Activated T-cell treated with anti-CD3 and anti-CD28 coated beads for 24 hours (primary cell): ENCODE measurements at places on chromosomes 3 and 15.
A peak's percentile ranks its signal among the peaks of the same experiment; 100 is the strongest.

DNA sequence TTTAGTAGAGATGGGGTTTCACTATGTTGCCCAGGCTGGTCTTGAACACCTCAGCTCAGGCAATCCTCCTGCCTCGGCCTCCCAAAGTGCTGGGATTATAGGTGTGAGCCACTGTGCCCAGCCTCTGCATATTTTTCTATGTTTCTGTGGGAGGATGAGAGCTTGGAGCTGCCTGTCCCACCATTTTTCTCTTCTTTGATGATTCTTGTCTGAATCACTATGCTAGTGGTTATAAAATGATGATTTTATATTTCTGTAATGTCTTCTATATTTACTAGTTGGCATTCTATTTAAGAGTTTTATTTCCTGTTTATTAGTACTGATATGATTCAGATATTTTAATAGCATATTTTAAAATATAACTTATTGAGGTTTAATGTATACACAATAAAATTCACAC lies 69.7 kb downstream of the CHCHD6 start:
- DNase-seq: no peak

- no peak for DNase-seq
Measured at GRCh38 chr15:101326026-101326315, 30.9 kb upstream of the SNRPA1 start.

DNA sequence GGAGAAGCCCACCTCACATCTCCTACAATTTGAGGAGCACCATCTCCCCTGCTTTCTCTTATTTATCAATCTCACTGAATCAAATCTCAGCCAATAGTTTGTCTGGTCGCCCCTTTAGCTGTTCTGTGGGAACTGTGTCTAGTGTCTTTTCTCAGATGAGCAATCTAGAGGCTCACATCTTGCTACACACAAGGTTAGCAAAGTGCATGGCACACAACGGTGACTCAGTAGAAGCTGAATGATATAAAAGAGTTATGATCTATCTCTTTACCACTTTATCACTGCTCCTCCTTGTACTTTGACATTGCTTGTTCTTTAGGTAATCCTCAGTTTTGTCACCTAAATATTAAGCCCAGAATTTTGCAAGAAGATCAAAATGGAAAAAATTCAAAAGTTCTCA lies 16.8 kb upstream of the COLQ start:
- no peak for DNase-seq

GRCh38 chr3:2261747-2262146 lies 163.1 kb downstream of the CNTN4 start:
- DNase-seq: no peak

- DNase-seq: no peak
Measured at GRCh38 chr3:114624047-114624445, 330.2 kb downstream of the TIGIT start.

GRCh38 chr15:42159381-42160015 lies 3.1 kb upstream of the PLA2G4F start:
- no peak for DNase-seq

- peak; percentile 31 for DNase-seq
Measured at GRCh38 chr3:122533931-122534334, 19.2 kb upstream of the KPNA1 start.

- DNase-seq: no peak
Measured at GRCh38 chr15:58546635-58547627, 115.1 kb downstream of the LIPC start.

DNA sequence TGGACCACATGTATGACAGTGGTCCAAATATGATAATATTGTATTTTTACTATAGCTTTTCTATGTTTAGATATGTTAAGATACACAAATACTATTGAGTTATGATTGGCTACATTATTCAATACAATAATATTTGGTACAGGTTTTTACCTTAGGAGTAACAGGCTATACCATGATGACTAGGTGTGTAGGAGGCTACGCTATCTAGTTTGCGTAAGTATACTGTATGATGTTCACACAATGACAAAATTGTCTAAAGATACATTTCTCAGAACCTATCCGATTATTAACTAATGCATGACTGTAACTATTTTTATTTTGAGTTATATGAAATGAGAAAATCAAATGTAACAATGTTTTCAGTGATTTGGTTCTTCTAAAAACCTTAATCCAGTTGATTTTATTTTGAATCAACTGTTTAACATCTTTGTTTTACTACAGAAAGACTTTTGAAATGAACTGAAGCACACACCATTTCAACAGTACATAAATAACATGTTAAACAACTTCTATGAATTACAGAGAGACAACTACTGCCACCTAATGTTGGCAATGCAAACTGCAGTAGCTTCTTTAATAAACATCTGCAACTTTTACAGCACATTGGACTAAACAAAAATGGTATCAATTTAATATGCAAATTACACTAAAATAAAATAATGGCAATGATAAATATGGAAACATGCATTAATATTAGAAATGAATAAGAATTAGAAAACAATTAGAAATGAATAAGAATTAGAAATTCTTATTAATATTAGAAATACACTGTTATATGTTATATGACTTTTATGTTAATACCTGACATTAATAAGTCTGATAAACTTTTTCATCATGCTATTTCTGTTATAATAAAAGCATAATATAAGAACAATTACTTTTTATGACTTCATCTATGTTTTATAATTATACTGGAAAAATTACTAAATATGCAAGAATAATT lies 255.7 kb downstream of the MBNL1 start:
- DNase-seq: peak; percentile 28

GRCh38 chr3:138187296-138188012 lies at the start of gene ARMC8:
ARMC8 (plus strand) TSS chr3:138187301; CDS start chr3:138187555, 254 bp downstream.
- no peak for DNase-seq

DNA sequence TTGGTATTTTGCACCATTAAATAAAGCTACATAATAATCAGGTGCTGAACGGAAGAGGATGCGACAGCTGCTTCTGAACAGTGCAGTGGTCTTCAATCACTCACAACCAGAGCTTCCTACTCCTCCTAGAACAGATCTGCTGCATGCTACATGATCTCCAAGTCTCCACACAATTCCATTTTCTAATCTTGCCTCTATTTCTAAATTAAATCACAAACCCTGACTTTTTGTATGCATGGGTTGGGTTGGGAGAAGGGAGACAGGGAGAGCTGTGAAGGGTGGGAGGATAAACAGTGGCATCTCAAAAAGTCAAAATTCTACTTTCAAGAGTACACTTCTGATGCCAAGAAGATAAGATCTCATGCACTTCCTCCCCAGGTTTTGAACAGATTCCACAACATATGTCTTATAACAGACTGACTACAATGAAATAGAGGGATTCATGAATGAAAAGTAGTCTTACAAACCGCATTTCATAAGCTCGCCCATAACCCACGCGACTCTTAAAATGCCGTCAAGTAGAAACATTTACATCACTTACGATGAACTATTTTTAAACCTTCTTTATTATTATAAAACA lies 57.2 kb downstream of the CHSY1 start:
- DNase-seq: no peak

DNA sequence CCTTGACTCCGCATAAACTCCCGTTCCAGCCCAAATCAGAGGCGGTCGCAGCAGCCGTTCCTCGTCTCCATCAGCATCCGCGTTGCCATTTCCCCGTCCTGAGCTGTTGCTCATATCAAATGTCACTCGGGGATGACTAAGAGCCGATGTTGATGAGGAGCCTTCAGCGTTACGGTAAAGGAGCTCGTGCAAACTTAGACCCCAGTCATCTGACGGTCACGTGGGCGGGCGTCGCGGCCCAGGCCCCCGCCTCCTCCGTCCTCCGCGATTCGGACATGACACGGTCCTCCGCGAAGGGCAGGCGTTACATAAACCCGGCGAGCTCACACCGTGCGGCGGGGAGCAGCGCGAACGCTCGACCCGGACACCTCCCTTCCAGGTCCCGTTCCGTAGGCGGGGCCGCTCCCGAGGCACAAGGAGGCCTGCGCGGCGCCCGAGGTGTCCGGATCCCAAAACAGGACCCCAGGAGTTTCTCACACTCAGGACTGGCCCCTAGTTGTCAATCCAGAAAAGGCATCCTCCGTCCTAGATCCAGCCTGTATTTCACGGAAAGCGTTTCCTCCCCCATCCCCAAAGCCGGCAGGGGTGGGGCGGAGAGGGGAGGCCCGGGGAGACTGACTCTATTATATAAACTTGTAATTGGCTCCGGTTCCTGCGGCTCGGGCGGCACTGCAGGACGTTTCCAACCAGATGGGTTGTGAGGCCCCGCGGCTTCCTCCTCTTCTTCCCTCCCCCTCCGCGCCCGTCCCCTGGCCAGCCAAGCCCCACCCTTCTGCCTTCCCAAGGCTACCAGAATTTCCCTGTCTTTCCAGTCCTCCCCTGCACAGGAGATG lies 100.0 kb upstream of the IGF1R start:
- DNase-seq: peak; percentile 36

DNA sequence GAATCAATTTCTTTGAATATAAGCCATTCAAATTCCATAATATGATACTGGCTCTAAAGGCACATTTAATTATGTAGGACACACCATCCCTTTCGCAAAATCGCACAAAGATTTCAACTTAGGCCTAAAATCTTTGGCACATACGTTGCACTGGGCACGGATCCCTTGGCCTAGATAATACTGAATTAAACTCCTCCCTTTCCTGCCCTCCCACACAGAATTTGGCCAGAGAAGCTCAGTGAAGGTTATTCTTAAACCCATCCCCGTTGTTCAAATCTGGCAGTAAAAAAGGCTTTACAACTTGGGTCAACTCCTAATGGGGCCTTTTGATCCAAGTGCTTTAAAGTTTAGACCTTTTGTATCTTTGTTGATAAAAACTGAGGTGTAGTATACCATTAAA lies 247.2 kb downstream of the PTPRG start:
- no peak for DNase-seq

GRCh38 chr3:6125520-6125919 lies 735.4 kb upstream of the GRM7 start:
- no peak for DNase-seq

- no peak for DNase-seq
Measured at GRCh38 chr3:113183748-113184661, 27.4 kb upstream of the BOC start.

- DNase-seq: no peak
Measured at GRCh38 chr15:60057554-60057953, 53.4 kb downstream of the FOXB1 start.

DNA sequence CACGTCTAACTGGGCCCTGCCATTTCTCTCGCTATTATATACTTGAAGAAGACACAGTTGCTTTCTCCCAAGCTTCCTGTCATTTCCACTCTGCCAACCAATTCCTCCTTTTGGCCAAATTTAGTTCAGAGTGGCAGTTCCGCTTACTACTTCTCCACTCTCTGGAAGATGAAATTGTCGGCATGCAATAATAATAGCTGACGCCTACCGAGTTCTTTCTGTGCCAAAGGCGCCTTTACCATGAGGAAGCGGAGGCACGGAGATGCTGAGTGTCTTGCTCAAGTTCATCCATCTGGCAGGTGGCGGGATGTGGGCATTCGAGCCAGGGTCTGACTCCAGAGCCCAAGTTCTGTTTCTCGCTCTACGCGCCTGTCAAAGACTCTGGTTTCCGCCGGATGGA lies 14.6 kb upstream of the NRROS start:
- DNase-seq: no peak

DNA sequence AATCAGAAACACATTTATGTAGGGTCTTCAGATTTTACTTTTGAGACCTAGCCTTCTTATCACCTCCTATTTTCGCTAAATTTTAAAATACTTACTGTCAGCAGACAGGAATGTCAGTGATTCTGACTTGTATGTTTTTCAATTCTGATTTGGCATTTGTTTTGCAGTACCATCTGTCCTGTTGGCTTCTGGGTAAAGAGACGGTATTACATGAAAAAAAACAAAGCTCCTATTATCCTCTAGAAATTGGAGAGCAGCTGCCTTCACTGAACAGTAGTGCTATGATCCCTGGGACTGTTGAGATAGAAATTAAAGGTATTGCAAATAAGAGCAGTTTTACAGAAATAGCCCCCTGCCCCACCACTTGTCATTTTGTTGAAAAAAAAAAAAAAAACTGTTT lies 8.4 kb downstream of the ARMC8 start:
- no peak for DNase-seq

DNA sequence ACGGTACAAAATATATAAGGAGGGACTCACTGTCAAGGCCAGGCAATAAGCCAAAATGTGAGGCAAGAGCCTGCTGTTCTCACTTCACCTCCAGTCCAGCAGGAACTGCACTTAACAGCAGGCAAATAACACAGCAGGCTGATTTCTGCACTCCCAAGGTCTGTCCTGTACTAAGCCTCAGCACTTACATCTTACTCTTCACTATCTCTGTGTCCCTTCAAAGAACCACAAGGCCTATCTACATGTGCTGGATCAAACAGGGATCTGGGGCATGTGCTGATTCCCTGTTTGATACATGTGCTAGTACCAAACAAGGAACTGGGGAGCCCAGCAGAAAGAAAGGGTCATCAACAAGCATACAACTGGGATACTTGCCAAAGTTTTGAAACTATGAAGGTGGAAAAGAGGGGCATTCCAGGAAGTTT lies 22.2 kb downstream of the UACA start:
- DNase-seq: no peak

DNA sequence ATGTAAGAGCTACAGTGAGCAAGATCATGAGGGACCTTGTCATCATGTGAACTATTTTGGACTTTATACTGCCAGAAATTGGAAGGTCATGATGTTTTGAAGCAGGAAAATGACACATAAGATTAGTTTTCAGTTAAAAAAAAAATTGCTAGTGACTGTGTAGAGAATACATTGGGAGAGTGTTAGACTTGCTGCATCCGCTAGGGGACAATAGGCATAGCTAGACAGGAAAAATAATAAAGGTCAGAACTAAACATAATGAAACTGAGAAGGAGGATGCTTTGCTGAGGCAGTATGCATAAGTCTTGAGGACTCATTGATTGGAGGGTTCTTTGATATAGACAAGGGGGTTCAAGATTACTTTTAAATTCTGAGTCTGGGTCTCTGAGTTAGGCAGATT lies 275.8 kb upstream of the KCNH8 start:
- DNase-seq: no peak

DNA sequence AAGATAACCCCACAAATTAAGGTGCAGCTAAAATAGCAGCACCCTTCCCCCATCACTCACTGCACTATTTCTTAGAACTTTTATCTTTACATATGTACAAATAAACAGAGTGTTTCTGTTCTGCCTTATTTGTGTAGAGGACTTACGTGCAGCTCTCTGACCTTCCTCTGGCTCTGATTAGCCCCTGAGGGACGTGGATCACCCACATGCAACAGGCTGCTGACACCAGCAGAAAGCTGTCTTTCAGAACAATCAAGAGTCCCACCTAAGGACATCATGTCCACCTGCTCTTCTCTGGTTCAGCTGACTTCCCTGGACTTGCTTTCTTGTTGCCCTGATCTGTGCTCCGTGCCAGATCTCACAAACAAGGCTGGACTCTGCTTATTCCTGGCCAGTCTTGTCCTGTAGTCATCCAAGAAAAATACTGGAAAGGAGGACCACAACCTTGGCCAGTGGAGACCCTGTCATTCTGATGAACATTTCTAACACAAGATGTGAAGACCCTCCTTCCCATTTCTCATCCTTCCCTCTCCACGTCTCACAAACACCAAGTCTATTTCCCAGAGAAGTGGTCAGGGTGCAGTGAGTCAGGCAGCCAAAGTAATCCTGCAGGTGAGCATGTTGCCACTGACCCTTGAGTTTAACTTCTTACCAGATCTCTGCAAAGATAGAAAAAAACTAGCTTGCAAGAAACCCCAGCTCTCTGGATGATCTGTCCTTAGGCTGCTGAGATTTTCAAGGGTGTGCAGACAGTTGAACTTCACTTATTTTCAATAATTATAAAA lies 243.6 kb upstream of the ICE2 start:
- DNase-seq: no peak

GRCh38 chr3:95971573-95971972 lies 842.8 kb upstream of the EPHA6 start:
- DNase-seq: no peak

GRCh38 chr3:71713041-71713440 lies 12.2 kb downstream of the EIF4E3 start:
- no peak for DNase-seq

GRCh38 chr3:191347228-191347627 lies 16.9 kb upstream of the UTS2B start:
- DNase-seq: no peak
